ENCODE measurements at places on chromosomes 16 and 17.

GRCh38 chr16:54128629-54129234 lies 157.9 kb downstream of the IRX3 start:
- DNase-seq, result no peak

GRCh38 chr16:49701789-49702494 lies 154.0 kb downstream of the ZNF423 start:
- no peak for DNase-seq

DNA sequence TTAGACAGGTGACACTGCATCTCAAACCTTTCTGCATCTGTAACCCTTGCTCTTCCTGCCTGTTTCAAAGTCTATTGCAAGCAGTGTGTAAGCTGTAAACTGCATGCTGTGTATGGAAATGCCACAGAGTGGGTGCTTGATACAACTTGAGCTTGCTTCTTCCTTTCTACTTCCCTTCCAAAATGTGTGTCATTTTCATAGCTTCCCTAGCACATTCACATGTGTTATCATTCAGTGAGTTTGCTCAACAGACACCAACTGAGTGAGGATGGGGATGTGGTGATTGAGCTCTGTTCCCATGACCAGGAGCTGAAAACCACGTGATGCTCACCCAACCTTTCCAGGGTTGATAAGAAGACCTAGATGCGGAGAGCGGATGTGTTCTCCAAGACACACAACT lies 111.1 kb downstream of the VAT1L start:
- DNase-seq, result no peak

DNA sequence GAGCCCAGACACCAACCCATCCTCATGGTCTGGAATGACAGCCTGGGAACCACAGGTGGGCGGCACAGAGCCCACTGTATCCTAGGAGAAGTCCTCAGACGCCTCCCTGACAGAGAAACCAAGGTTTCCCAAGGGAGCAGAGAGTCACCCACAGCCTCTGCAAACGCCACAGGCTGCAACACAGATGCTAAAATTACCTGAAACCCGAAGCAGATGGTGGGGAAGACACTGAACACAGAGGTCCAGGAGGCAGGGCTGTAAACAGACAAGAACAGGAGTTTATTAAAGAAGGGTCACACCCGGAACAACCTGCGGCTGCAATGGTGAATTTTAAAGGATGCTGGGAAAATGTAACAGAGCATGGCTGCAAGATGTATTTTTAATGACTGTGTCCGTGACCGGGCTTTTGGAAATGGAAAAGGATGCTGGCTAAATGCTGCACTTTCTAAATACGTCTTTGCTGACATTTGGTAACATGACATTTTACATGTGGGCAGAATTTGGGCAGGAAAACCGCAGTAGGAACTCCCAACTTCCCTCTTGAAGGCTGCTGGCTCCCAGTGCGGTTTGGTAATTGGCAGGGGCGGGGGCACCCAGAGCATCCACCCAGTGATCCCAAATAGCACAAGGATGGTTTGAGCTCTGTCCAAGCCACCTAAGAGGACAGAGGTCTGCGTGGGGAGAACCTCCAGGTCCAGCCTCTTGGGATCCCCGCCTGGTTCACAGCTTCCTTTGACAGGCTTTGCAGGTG lies 13.1 kb downstream of the SLC38A8 start:
- DNase-seq, result no peak

DNA sequence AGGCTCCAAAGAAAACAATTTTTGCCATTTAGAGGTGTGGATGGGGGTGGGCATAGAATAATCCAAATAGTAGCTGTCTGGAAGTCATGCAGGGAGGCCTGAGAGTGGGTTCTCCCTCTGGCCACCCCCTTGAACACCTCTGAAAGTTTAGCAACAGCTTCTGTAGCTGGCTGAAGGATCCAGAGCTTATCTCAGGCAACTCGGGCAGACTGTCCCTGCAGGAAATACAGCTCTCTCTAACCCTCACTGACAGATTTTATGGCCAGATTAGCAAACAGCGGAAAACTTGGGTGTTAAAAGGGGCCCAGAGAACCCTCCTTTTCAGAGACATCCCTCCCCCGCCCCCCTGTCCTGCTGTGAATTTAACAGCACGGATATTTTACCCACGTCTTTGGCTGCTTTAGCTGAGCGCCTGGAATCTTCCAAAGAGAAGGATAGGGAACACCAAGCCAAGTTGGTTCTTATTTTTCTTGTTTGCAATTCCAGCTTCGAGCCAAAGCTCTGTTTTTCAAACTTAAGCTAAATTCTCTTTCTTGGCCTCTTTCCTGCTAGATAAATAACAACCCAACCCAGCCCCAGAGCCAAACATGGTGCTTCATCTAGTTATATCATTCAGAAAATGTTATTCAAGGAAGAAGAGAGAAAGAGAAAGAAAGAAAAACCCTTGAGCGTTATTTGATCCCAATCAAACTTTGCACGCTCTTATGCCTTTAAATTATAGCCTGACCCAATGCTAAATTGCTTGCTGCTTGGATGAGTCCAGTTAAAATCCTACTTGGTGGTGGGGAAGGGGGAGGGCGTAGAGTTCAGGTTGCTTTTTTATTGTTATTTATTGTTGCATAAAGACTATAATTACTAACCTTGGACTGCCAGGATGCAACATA lies 2.3 kb upstream of the HOXB2 start:
- DNase-seq, result no peak

DNA sequence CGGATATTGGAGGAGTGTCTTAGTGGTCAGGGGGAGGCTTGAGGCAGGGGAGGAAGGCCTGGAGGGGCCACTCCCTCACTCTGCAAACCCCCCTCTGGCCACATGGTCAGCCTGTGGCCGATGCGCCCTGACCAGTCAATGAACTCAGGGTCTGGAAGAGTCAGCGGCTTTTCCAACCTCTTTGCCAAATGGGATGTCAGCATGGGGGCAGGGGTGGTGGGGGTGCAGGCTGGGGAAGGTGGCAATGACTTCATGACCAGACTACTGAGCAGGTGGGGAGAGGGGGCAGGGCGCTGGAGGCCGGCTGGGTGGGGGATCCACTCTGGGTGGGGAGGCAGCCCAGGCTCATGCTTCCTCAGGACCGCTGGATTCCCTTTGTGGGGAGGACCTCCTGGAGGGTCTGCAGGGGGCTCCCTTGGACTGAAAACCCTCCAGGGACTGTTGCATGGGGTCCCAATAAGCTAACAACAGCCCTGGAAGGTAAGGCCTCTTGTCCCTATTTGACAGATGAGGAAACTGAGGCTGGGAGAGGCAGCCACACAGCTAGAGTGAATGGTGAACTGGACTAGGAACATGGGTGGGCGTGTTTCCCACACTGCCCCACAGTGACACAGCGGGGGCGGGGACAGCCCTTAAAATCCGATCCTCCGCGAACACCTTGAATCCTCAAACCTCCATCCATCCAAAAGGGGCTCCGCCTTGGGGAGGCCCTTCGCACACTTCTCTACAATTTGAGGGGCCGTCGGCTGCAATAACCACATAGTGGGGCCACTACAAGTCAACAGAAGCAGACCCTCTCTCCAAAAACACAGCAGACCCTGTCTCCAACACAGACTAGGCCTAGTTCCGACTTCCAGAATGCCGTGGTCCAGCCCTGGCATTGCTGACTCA lies 81.0 kb upstream of the TOB1 start:
- no peak for DNase-seq

GRCh38 chr17:82793974-82794630 lies 42.2 kb downstream of the TBCD start:
- no peak for DNase-seq

- DNase-seq, result no peak
Measured at GRCh38 chr17:58046239-58047094, 36.8 kb upstream of the DYNLL2 start.

DNA sequence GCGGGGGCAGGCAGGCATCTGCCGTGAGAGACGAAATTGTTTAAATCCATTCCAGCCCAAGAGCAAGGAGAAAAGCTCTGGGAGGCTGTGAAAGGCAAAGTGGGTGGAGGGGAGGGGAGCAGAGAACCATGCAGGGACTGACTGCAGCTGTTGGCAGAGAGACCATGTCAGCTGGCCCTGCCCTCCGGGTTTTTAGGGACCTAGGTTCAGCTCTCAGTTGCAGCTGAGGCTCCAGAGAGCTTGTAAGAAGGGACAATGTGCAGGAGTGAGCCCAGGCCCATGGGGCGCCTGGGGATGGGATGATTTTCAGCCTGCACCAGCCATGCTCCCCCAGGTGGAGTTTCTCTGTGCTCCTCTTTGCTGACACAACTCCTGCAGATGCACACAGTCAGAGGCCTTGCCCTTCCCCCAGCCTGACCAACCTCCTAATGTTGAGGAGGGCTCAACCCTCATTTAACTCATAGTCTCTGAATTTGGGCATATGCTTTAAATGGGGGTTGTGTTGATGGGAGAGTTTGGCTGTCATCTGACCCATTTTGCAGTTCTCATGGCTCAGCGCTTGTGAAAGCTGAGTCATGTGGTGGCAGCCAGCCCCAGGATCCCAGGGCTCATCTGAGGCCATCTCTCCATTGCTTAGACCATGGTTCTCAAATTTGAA lies 70.9 kb downstream of the PLXDC1 start:
- DNase-seq, result no peak

DNA sequence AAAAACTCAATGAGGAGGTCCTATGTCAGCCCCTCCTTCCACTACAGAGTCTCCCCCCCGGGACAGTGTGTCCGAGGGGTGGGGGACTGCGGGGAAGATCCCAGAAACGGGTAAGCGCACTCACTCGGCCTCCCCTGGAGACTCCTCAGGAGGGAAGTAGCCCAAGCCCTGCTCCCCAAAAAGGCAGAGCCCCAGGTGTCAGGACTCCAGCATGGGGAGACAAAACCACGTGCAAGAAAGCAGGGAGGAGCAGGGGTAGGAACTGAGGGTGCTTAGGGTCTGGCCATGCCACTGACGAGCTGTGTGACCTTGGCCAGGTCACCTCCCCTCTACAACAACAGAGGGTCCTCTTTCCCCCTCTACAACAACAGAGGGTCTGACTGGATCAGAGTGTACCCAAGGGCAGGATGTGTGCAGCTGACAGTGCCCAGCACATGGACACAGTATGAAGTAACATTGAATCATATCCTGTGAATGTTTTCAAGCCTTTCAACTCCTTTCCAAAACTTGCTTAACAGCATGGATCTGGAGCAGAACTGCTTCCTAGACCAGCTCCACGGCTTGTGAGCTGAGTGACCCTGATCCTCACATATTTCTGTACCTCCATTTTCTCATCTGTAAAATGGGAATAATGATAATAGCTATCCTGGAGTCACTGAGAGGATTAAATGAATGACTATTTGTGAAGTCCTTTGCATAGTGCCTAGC lies 2.1 kb upstream of the NAGS start:
- no peak for DNase-seq

DNA sequence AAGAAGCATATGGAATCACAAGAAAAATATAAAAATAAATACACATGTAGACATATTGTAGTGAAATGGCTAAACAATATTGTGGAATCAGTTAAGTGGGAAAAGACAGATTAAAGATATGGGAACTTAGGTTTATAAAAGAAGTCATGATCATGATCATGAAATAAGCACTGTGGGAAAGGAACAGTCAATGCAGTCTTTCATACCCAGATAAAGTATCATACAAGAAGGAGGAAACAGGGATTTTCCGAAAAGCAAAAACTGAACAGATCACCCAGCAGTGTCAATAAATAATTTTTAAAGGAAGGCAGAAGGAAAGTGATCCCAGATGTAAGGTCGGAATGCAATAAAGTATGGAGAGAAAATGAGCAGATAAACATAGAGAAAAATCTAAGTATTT lies 71.6 kb downstream of the NETO2 start:
- no peak for DNase-seq

GRCh38 chr16:8621222-8621571 lies 301 bp upstream of the METTL22 start:
- no peak for DNase-seq

DNA sequence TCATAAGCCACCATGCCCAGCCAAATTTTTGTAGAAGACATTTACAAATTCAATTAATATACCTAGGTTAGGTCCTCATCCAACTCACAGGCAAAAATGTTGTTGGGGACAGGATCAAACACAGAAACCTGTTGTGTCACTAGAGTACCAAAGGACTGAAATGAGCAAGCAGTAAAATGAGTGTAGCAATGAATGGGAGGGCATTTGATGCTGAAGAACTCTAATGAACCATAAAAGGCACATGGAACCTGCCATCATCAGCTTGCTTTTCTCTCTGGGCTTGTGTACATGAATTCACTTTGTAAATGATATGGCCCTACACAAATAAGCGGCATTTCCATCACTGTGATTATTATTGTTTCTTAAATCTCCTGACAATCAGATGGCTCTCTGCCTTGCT lies 17.8 kb downstream of the USP31 start:
- DNase-seq, result no peak

DNA sequence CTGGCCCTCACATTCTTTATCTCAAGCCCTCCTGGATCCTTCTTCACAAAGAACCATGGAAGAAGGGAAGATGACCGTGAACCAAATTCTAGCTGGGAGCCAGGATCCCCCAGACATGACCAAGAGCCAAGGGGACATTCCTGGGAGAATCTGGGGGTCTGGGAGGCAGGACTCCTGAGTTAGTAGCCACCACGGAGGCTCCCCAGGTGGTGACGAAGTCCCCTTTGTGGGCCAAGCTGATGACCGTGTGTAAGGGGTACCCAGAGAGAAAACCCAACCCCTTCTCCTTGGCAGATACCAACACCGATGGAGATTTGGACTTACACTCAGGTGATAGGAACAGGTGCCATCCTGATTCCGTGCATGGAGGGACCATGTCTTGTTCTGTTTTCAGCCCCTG lies 6.8 kb upstream of the GFAP start:
- no peak for DNase-seq

- no peak for DNase-seq
Measured at GRCh38 chr17:76102944-76103273, 678 bp downstream of the EXOC7 start.

DNA sequence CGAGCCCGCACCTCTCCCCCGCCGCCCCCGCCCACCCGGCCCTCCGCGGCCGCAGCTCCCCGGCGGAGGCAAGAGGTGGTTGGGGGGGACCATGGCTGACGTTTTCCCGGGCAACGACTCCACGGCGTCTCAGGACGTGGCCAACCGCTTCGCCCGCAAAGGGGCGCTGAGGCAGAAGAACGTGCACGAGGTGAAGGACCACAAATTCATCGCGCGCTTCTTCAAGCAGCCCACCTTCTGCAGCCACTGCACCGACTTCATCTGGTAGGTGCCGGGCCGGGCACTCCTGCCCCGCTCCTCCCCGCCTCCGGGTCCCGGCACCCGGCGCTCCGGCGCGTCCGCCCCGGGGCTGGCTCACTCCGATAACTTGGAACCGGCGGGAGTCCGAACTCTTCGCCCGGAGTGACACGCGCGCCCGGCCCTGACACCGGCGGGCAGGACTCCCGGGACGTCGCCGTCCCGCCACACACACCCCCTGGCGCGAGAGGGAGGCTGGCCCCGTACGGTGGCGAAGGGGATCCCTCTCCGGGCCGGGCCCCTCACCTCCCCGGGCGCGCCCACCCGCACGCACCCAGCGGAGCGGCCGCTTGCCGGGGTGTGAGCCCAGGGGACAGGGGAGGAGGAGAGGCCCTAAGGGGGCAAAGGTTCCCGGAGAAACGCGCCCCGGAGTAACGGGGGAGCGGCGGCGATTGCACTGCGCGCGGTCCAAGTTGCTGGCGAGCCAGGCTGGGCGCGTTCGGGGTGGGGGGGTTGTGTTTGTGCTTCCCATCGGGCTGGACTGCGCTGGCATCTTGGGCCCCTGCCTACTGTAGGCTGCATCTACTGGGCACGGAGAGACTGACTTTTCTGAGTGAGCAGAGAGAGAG lies 581 bp downstream of the PRKCA start:
- peak; percentile 15 for DNase-seq

- no peak for DNase-seq
Measured at GRCh38 chr17:49403514-49404289, 11.0 kb downstream of the PHB1 start.

Data from GM12891 (cell line).